ENCODE measurements at places on chromosomes 7 and 10.

DNA sequence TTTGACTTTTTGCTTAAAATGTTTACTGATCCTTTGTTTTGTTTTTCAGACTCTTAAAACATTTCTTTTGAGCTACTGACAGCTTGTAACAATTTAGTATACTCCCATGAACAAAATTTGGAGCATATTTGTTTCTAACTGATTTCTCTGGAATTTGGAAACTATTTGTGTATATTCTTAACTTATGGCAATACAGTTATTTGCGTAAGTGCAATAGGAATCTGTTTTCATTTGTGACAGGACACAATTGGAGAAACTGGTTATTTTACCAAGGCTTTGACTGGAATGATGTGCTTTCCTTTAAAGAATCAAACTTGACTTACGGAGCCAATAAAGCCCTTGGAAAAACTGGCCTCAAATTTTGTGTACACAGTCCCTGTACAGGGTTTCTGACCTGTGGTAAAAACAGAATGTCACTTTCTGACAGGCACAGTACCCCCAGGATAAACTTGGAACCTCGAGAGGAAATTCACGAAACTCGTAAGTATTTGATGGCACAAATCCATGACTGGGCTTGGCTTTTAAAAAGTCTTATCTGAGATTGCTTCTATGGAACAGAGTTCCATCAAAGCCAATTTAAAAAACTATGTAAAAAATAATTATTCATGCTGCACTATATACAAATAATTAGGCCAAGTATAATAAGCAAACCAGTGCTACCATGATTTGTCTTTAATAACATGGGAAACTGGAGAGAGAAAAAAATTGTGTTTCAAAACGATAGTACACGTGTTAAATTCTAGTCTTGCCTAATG is 70.4 kb downstream of the ST8SIA6 start:
- no peak for DNase-seq

GRCh38 chr10:128008521-128009250 is 101.8 kb downstream of the PTPRE start:
- no peak for DNase-seq

- no peak for DNase-seq
Measured at GRCh38 chr10:43284341-43284910, 17.6 kb upstream of the RASGEF1A start.

- no peak for DNase-seq
Measured at GRCh38 chr7:121634356-121634755, 238.2 kb upstream of the FAM3C start.

- no peak for DNase-seq
Measured at GRCh38 chr7:32069116-32069650, 1.0 kb downstream of the PDE1C start.

- DNase-seq: no peak
Measured at GRCh38 chr7:82700741-82701140, 257.2 kb upstream of the CACNA2D1 start.

DNA sequence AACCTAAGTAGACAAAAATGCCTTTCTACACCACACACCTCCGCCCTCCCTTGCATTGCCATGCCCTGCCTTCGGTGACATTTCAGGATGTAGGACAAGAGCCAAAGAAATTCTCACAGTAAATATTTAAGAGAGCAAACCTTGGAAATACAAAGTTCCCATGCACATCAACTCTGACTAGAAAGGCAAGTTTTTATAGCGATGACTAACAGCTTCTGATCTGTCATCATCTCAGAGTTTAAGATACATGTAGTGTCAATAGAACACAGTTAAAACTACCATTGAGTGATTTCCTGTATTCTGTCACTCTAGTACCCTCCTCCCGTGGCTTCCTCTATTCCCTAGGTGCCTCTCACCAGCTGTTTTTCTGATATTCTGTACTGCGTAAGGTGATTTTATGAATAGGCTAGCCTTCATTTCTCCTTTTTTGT is 20.7 kb downstream of the SLC16A9 start:
- peak; percentile 26 for DNase-seq

Measured in fibroblast of skin of right biceps (primary cell).